ENCODE measurements at places on chromosomes 5 and 9.

DNA sequence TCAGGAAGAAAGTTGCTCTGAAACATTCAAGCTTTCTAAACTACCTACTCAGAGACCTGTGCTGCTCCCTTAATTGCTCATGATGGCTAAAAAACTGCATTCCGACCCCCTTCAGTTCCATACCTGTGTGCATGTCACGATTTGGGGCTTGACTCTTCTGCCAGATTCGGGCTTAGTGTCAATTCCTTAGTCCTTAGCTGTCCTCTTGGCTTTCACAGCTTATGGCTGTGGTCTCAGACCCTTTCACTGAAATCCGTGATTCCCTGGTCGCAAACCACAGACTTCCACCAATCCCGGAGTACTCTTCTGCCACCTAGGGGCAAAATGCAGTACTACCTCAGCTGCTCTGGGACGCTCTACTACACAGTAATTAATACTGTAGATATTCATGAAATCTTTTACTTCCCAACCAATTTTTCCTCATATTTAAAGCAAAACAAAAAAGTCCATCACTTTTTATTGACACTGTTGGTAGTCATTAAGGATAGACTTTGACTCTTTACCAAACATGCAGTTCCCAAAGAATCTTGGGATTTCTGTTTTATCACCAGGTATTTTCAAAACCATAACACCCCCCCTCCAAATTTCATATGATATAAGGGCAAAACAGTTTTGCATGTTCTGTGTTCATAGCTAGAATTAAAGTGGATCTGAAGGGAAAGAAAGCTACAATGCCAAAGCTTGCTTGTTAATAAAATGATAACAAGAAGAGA lies 617.4 kb downstream of the SLCO4C1 start:
- peak; percentile 45 for DNase-seq

GRCh38 chr9:117412006-117412715 lies 2.7 kb downstream of the ASTN2 start:
- DNase-seq, result no peak

GRCh38 chr9:22142671-22143070 lies 133.6 kb upstream of the CDKN2B start:
- DNase-seq, result no peak

GRCh38 chr5:500491-500890 lies 23.8 kb downstream of the SLC9A3 start:
- DNase-seq, result no peak

DNA sequence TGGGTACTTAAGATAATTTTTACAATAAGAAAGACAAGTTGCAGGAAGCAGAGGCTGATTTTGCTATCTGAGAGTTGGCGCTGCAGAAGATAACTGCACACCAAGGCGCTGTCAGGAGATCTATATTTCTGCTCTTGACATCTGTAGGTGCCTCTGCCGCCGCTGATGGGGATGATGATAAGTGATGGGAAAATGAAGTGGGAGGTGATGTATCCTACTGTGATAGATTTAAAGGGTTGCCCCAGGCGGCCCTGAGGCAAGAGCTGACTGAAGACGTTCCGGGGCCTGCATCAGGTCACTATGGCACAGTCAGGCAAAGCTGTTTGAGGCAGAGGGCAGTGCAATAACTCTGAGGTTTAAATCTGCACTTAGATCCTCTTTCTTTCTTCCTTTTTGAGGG lies 78.1 kb downstream of the SNCAIP start:
- no peak for DNase-seq

DNA sequence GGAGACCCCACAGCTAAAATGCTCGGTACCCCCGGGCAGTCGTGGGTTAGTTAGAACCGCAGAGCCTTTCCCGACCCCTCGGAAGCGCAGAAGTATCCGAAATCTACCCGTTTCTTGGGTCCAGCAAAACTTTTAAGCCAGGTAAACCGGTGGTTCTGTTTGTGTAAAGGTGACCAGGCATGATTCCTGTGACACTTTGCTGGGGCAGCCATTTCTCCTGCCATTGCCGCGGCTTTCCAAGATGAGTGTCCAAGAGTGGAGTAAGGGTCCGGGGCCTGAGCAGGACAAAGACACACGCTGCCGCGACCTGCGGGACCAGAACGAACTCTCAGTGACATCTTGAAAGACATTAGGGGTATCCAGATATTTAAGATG lies 655 bp downstream of the MARVELD2 start:
- no peak for DNase-seq

DNA sequence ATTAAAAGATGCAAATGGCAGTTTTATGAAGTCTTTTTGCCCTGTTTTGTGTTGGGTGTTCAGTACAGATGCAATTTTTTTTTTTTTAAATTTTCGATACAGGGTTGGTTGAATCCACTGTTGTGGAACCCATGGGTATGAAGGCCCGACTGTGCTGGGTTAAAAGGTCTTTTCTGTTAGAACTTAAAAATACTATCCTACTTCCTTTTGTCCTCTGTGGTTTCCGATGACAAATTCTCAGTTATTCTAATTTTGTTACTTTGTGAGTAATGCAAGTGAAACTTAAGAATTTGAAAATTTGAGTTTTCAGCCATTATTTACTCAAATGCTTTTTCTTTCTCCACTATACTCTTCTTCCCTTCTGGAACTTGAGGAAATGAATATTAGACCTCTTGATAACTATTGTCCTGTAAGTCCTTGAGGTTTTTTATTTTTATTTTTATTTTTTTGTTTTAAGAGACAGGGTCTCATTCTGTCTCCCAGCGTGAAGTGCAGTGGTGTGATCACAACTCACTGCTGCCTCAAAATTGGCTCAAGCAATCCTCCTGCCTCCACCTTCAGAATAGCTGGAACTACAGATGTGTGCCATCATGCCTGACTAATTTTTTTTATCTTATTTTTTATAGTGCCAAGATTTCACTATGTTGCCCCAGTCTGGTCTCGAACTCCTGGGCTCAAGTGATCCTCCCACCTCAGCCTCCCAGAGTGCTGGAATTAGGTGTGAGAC lies 67.5 kb downstream of the ZCCHC7 start:
- peak; percentile 10 for DNase-seq

- no peak for DNase-seq
Measured at GRCh38 chr5:133083901-133084300, 32.1 kb downstream of the HSPA4 start.

DNA sequence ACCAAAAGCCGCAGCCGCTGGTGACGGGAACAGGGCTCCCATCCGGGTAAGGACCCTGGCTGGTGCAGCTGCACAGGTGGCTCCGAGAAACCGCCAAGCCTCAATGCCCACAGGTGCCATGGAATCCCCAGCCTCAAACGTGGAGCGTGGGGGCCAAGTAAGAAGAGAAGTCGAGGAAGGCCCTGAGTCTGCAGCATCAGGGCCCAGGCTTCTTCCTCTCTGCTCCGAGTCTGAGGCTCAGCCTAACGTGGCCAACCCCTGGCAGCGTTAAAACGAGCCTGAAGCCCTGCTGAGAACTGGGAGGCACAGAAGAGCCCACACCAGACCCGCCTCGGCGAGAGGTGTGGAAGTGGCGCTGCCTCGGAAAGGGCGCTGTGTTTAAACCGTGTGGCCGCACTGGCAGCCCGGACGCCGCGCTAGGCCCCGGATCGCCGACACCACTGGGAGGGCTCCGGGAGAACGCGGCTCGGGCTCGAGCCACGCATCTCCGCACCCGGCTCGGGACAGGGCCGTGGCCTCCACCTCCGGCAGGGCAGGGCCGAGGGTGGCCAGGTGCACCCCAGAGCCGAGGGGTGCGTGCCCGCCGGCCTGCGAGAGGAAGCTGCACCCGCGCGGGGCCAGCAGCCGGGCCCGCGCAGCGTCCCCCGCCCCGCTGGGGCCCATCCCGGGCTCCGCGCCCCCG lies 730 bp downstream of the ZMYND19 start:
- no peak for DNase-seq

- no peak for DNase-seq
Measured at GRCh38 chr5:115463983-115464382, 80.6 kb downstream of the FEM1C start.

DNA sequence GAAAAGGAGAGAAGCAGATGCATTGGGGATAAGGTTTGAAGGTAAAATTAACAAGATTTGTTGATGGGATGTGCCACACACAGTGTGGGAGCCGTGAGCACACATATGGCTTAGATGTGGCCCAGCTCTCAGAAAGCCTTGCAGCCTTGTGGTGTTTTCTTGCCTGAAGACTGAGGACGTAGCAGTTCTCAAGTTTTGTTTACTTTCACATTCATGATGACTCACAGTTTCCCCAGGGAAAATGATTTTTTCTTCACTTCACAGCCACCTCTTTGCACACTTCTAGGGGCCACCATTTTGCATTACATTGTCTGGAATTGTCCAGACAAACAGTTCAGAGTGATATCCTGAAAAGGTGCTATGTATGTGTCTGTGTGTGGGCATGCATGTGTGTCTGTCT lies 126.2 kb downstream of the BASP1 start:
- no peak for DNase-seq

DNA sequence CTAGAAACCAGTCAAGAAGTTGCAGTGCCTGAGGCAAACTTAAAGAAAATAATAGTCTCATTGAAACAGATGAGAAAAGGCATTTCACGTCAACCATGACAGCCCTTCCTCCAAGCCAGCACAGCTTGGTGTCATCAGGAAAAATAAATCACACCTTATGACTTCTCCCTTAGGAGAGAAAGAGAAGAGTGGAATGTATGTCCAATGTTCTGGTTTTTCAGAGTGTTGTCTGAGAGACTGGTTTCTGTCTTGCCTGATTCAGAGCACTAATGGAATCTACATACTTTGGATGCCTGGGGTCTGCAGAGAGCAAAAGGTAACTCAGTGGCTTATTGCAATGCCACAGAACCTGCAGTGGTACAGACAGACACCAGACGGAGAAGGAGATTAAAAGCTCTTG lies 105.5 kb upstream of the PDE4D start:
- DNase-seq, result no peak

- DNase-seq, result no peak
Measured at GRCh38 chr5:80141681-80142080, 106.5 kb downstream of the THBS4 start.

GRCh38 chr9:16272776-16273175 lies 597.7 kb downstream of the BNC2 start:
- DNase-seq, result no peak

DNA sequence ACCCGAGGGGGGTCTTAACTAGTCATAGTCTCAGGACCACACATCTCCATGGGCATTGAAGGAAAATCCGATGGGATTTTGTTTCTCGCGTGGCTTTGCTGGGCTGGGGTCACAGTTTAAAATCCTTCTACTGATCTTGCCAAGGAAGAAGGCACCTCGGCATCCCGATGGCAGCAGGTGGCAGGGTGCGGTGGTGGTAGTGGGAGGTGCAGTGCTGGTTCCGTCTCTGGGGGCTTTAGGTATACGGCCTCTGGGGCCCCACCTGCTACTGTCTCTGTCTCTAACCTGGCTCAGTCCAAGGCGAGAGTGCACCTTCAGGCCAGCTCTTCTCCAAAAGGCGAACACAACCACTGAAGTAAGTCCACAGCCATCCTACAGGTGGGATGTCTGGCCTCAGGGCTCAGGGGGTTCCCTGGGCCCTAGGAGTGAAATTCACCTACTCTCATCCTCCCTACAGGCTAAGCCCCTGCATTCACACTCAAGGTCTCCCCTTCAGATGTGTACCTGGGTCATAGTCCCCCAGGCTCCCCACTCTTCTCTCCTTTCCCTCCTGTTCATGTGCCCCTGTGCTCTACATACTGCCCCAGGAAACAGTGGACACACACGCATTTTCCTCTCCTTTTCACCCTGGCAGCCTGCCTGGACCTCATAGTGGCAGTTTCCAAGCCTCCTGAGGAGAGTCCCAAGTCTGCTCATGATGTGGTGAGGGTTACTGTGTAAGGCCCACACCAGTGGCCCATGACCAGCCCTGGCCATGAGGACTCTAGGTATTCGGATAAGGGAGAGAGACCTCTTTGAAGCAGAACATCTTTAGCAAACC lies 736 bp upstream of the FCN2 start:
- no peak for DNase-seq

- no peak for DNase-seq
Measured at GRCh38 chr5:141957367-141957996, 520 bp downstream of the PCDH12 start.

- DNase-seq, result no peak
Measured at GRCh38 chr9:35423499-35423898, 66.4 kb upstream of the RUSC2 start.

DNA sequence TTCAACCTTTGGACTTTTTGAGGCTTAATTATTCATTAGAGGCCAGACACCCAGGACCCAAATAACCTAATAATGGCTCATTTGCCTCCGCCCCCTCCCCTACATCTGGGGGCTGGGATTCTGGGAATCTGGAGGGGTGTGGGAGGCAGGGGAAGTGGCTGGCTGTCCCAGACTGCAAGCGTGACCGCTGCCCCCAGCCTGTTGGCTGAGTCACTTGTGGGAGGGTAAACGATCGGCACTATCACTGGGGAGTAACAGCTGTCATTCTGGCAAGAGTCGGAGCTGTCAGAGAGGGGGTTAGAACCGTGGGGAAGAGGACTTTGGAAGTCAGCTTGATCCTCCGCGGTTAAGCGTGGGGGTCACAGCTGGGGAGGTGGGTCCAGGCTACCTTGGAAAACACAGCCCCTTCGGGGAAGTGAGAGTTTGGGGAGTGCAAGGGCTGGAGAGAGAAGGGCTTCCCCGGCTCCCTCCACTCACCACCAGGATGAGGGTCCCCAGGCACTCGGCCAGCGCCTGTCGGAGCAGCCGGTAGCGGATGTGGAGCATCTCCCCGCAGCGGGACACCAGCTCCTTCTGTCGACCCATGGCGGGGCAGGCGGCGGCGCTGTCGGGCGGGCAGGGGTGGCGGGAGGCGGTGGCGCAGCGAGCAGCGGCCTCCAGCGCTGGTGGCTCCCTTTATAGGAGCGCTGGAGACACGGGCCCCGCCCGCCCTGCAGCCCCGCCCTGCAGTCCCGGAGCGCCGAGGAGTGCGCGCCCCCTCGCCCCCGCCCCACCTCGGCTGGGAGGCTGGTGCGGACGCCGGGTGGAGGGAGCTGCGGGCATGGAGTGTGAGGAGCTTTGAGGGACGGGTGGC lies at the start of gene AQP3:
Gene AQP3 (minus strand): TSS at position 648 of the 853 bp plus-strand sequence. CDS start 63 bp downstream, at position 585.
- peak; percentile 49 for DNase-seq

DNA sequence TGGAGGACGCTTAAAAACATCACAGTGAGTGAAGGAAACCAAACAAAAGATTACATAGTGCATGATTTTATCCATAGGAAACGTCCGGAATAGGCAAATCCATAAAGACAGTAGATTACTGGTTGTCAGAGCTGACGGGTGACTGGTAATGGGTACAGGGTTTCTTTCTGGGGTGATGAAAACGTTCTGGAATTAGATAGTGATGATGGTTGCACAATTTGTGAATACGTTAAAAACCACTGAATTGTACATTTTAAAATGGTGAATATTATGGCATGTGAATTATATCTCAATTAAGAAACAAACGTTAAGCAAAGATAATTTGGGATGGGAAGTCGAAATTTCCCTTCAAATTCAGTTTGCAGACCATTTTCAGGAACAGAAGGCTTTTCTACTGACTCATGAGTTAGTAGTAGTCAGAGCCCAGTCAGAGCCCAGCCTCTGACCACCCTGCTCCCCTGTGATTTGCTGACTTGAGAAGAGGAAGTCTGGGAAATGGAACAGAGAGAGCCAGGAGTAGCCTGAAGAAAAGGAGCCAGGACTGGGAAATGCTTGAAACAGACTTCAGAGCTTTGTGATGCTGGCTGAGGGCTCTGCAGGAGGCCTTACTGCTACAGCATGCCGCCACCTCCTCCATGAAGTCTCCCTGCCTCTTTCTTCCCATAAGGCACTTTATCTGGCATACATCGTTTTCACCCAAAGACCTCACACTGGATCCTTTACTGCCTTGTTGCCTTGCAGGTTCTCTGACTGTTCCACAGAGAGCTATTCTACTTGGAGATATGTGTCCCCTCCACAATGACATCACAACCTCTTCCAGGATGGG lies 46.4 kb upstream of the CTNNA1 start:
- DNase-seq, result no peak

- no peak for DNase-seq
Measured at GRCh38 chr5:68149189-68149588, 66.4 kb upstream of the PIK3R1 start.
